AG08396 (cell line): ENCODE measurements at places on chromosomes 5 and 9.

DNA sequence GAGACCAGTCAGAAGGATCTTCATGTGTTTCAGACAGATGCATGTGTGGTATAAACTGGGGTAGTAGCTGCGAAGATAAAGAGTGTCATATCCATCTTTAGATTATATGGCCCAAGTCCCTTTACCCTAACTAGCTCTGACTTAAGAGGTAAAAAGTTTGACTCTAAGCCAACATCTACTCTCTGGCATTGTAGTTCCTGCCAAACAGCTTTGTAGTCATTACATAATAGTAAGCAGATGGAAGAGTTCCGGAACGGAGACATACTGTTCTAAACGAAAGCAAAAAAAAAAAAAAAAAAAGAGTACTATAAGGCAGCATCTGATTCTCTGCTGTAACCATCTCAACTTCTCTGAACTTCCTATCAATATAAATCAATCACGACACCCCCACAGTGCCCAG lies 48.8 kb downstream of the CEMIP2 start:
- no peak for DNase-seq

DNA sequence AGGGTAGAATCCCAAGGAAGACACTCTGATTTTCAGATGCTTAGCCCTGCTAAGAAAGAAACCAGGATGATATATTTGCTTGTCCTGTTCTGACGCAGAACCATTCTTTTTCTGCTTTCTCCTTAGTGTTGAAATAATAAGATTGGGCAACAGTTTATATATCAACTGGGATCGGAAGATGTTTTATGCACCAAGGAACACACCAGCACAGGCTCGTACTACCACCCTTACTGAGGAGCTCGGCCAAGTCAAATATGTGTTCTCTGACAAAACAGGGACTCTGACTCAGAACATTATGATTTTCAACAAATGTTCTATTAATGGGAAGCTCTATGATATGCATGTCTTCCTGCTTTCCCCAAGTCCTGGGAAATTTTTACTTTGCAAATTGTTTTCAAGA lies 19.0 kb upstream of the RUSC2 start:
- DNase-seq: peak; percentile 34

DNA sequence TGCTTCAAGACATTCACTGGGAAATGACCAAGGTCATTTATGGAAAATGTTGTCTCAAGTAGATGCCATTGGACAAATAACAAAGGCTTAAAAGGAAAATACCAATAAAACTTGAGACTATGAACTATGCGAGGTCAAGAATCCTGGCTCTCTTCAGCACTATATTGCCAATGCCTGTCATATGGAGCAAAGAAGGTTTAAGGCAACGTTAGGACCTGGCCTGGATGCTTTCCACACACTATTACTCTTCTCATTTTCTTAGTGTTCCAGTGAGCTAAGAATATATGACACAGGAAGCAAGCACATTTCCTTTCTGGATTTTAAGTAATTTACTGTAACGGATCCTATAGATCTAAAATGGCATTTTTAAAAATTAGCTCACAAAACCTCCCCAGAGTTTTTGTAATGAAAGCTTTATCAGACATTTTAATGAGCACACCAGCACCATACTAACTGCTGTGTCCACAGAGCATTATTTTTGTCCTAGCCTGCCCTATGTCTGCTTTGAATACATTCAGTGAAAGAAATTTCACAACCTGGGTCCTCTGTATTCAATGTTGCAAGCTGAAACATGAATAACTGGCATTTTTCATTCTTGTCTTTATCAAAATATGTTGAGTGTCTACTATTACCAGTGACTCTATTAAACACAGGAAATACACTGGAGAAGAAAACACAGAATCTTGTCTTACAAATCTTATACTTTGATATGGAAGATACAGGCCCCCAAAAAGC lies 315.6 kb downstream of the CETN3 start:
- no peak for DNase-seq

- DNase-seq: no peak
Measured at GRCh38 chr5:172504701-172505402, 50.5 kb upstream of the SH3PXD2B start.

DNA sequence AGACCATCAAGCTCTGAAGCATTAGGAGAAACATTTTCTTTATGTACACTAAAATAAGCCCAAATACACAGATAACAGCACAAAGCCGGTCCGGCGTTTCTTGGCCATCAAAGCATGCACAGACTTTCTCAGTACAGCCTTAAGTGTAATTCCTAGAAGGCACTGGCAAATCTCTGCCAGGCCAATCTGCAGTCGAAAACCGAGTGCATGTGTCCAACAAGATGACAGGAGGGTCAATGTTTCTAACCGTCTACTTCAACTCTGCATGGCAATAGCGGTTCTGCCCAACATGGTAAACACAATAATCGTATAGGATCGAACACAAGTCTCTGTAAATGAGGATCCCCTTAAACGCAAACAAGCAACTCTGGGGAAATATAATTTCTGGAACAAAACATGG lies 1.1 kb downstream of the ARL15 start:
- DNase-seq: peak; percentile 15
